Hindlimb muscle (tissue), 1 donor: ENCODE measurements at places on chromosomes 16 and 17. TPM values are rescaled to one million over a fixed set of nuclear protein-coding genes. Genes with fewer than 3 reads are reported as not detected.

DNA sequence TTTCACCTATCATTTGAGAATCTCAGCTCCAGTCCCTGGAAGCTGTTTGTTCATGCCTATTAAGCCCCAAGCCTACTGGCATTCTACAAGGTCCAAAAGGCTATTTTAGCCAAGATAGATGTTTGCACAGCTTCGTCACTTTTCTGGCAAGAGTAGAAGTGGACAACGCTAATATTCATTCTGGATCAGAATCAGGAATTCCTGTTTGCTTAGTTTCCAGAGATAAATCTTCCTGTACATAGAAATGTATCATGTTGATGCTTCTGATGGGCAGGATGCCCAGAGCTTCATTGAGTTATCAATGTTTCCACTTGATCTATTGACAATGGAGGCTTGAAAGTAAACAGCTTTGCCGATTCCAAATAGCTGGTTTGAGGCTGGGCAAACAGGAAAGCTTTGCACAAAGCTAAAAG lies 260.7 kb upstream of the CA10 start:
- no peak for DNase-seq

- DNase-seq: no peak
These were observed 331.2 kb upstream of the MAF start for GRCh38 chr16:79931721-79932120.

AOC3 gene
- polyA plus RNA-seq: 27.0 TPM

ZFP1 gene
- 11.9 TPM for polyA plus RNA-seq
